ENCODE measurements at places on chromosomes 4 and X.

GRCh38 chr4:68592673-68593072 is 16.6 kb upstream of the UGT2B17 start:
- no peak for DNase-seq

DNA sequence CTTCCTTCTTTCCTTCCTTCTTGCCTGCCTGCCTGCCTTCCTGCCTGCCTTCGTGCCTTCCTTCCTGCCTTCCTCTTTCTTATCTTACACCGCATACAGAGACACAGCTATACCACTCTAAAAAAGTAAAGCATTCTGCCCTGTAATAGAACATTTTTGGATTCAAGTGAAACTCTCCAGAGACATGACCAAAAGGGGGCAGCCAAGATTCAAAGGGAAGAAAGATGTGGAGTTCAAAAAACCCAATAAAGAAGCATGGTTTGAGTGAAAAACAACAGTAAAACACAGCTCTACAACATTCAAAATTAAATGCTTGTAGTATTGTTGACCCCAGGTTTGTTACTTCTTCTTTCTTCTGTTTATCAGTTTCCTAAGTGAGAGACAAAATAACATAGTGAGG is 914.9 kb upstream of the PCDH7 start:
- DNase-seq = no peak

DNA sequence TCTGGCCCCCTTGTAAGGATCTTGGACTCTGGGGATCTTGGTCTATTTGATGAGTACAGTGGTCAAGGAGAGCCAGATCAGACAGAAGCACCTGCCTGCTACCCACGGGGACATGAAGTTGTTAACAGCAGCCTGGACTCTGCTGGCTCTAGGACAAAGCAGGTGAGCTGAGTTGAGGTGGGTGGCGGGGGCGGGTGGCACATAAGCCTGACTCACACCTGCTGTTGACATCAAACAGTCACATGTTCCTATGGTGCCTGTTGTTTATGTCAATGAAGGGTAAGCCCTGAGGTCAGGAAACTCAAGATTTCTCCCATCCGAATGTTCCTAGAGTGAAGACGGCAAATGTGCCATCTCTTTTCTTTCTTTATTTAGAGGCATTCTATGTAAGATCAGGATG is 50.1 kb upstream of the CLNK start:
- no peak for DNase-seq

- DNase-seq = no peak
Observed at GRCh38 chr4:176735300-176735699, 57.4 kb downstream of the VEGFC start.

- no peak for DNase-seq
Observed at GRCh38 chr4:23041501-23041900, 348.8 kb downstream of the GBA3 start.

- no peak for DNase-seq
Observed at GRCh38 chr4:113820108-113820507, 58.6 kb upstream of the CAMK2D start.

DNA sequence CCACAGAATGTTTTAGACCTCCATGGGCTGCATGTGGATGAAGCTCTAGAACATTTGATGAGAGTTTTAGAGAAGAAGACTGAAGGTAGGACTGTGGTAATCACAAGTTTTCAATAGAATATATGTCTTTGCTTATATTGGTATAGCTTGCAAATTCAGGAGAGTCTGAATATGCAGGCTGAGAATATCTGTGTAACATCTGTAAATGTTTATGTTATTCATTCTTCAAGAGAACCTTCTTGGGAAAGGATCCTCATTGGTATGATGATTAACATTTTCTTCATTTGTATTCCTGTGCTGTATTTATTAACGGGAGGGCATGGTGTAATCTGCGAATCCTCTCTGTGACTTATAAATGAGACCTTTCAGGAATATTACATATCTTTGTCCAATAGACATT is 52.1 kb upstream of the RHOH start:
- no peak for DNase-seq

GRCh38 chr4:106315476-106315967 is 487 bp downstream of the TBCK start:
- peak; percentile 44 for DNase-seq

GRCh38 chr4:94208918-94209317 is 1.3 kb downstream of the SMARCAD1 start:
- DNase-seq = no peak

- DNase-seq = no peak
Observed at GRCh38 chr4:100581337-100581736, 63.5 kb upstream of the EMCN start.

GRCh38 chr4:183447646-183448045 is 3.2 kb downstream of the CDKN2AIP start:
- DNase-seq = no peak

GRCh38 chrX:55715847-55716246 is 1.7 kb upstream of the RRAGB start:
- no peak for DNase-seq

DNA sequence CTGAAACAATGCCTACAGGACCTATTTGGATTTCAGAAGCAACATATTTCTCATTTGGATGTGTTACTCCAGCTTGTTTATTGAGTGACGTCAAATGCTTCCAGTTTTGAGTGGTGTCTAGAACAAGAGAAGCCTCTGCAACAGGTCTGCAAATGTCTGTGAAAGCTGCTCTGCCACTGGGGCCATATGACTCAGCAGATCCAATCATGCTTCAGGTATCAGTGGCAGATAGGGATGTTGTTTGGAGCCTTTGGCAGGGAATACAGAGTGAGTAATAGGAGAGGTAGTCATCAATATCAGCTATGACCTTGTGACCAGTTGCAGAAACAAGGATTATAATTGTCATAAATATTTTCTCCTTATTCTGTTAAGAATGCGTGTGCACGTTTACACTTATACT is 141.1 kb upstream of the ZXDA start:
- no peak for DNase-seq

DNA sequence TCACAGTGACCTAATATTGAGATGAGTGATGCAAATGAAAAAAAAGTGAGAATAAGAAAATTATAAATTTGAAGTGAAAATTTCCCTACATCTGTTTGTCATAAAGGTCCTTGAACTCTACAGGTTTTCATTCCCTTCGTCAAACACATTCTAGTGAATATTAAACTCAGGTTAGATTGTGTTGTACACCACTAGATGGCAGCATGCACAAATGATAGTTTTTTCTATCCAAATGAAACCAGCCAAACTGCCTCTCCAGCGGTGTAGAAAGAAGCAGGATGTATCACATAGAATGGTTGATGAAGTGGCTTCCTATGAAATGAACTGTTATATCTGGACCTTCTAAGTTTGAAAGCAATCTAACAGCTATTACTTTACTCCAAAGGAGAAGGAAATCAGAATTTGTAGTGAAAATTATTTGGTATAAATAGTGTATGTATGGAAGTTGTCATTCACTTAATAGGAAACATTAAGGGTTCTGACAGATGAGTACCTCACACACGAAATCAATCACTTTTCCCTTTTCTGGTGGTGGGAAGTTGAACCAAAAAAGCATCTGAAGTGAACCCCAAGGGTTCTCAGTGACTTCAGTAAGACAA is 382.7 kb downstream of the UNC5C start:
- peak; percentile 80 for DNase-seq

DNA sequence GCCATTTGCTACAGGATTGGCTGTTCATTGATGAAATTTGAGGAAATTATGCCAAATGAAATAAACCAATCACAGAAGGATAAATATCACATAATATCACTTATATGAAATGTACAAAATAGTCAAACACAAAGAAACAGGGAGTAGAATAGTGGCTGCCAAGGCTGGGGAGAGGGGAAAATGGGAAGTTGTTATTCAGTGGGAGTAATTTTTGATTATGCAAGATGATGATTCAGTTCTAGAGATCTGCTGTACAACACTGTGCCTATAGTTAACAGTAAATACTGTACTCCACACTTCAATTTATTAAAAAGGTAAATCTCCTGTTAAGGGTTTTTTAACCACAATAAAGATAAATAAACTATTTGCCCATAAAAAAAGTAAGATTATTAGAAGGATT is 101.1 kb downstream of the TMA16 start:
- DNase-seq = no peak

DNA sequence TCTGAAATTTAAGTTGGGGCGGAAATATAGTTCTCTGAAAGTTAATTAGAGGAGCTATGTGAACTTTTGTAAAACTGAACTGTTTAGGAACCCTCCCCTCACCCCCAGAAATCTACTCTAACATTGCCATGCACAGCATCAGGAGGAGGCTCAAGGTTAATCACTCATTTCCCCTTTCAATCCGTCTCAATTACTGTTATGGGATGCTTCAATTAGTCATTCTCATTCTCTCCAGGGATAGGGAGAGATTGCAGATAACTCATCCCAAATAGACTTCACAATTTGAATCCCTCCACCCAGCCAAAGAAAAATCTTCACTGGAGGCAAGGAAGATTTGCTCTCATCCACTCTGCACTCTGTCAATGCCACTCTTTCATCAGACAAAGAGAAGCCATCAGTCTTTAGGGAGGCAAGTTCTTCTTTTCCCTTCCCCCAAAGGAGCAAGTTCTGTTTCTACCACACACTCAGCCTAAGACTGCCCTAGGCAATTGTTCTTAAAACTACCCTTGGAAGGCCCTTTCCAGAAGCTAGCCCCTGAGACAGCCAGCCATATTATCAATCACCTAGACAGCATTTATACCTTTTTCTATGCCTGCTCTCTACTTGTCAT is 140.4 kb downstream of the SLC10A7 start:
- DNase-seq = no peak

DNA sequence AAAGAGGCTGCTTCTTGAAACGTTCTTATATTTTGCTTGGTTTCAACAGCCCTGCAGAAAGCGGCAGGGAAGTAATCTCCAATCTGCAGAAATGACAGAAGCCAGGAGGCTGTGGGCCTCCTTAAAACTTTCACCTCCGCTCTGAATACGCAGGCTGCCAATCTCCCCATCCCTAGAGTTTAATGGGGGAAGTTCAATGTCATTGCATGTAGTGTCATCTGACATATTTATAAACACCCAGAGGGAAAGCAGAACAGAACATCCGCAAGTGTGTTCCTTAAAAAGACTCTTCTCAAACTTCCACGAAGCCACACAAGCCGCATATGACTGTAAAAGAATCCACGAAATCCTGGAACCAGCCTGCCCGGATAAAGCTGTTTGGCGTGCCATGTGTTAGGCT is 148.8 kb upstream of the TBL1X start:
- no peak for DNase-seq

DNA sequence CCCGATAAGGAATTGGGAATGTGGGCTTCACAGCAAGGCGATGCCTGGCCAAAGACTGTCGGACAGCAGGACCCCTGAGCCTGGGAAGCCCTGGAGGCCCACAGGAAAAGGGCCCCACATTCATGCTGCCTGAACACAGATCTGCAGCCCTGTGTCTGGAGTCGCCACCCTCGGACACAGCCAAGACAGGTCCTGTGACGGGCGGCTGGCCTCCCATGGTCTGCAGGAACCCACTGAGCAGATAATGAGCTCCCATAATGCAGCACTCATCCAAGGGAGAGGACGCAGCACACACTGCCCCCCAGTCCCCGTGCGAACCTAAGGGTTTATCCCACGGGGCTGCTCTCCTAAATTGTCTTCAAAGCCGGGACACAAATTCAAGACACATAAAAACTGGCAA is 30.6 kb downstream of the ZFYVE28 start:
- DNase-seq = no peak

DNA sequence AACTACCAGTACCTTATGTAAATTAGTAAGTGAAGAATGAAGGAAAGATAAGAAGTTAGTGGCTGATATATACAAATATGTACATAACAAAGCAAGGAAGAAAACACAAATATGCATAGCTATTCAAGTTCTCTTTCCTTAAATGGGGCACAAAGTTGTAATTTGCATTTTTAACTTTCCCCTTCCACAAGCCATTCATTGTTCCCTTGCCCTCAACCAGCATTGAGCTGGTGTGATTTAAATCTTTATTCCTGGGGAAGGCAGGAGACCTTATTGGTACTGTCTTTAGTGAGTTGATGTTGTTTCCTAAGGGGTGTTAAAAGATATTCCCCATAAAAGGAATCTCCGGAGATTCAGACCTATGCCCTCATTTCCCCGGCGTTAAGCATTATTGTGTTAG is 735.3 kb downstream of the PCDH18 start:
- DNase-seq = no peak

- no peak for DNase-seq
Observed at GRCh38 chr4:55887594-55887993, 34.1 kb downstream of the EXOC1 start.

DNA sequence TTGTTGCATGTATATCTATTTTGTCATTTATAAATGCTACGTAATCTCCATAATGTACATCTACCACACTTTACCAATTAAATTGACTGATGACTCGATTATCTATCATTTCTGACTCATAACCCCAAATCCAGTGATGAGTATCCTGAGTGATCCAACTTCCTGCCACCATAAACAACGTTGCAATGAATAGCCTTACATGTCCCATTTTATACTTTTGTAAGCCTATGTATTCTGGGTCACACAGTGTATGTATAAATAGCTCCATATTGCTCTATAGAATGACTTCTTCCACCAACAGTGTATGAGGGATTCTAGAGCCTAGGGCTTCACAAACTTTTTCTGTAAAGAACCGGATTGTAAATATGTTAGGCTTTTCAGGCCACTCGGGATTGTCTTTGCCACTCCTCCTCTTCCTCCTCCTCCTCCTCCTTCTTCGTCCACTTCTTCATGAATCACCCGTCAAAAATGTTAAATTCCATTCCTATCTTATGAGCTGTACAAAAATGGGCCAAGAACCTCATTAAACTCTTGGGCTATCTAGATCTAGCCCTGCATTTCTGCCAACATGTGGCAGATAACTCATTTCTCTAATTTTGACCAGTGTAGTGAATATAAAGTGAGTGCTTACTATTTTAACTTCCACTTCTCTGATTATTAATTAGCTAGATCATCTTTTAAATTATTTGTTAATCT is 672.2 kb upstream of the AMOT start:
- no peak for DNase-seq

DNA sequence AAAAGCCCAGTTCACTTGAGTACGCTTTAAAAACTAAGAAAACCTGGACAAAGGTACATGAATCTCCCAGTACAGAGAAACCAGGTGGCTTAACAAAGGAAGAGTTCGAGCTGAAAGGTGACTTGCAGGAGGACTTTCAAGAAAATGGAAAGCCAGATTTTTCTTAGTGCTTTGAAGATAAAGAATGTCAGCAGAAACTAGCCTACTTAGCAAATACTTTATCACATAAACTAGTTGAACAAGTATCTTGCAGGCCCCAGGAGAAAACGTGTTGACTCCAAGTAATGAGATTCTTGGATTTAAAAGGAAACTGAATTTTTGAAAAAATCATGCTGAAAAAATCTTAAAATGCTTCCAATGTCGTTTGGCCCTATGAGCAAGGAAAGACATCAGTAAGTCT is 26.4 kb downstream of the CDKN2AIP start:
- DNase-seq = no peak

- no peak for DNase-seq
Observed at GRCh38 chrX:138711399-138712347, at the start of gene FGF13. Gene FGF13 (minus strand): TSS chrX:138711717. CDS start chrX:138711003, 714 bp downstream.

DNA sequence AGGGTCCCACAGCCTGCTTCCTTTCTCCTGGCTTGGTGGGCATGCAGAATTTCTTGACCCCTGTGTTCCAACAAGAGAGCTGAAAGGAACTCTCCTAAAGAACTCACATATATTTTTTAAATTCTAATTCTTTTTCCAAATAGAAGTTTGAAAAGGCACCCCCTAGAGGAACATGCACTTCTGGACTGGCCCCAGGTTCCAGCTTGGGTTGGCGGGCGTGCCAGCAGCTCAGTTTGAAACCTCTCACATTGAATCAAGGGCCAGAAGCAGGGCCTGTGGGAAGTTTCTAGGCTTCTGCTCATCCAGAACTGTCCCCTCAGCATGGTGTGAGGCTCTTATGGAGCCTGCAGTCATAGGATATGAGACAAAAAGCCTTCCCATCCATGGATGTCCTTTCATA is 132.6 kb downstream of the ATG4A start:
- no peak for DNase-seq

GRCh38 chr4:112523008-112523721 is 7.2 kb upstream of the NEUROG2 start:
- DNase-seq = peak; percentile 34

All from activated CD4-positive, alpha-beta T cell treated with anti-CD3 and anti-CD28 coated beads, Interleukin-2, Interleukin-4, amounts not matched to agents 100 ng/mL and 50 ng/mL, durations not matched to agents 16 hours and 8 hours (primary cell).